ENCODE measurements at places on chromosomes 11 and 22.

- no peak for DNase-seq
These were observed 12.4 kb upstream of the ETS1 start for GRCh38 chr11:128599729-128600128.

- no peak for DNase-seq
These were observed 79.5 kb downstream of the CABIN1 start for GRCh38 chr22:24090581-24090980.

- no peak for DNase-seq
These were observed 539.2 kb downstream of the MIAT start for GRCh38 chr22:27196606-27197005.

GRCh38 chr11:84480131-84480530 lies 1147.0 kb downstream of the DLG2 start:
- no peak for DNase-seq
